ENCODE measurements at places on chromosomes 13 and 19.

GRCh38 chr19:30629086-30629485 lies 256.9 kb downstream of the ZNF536 start:
- DNase-seq = no peak

DNA sequence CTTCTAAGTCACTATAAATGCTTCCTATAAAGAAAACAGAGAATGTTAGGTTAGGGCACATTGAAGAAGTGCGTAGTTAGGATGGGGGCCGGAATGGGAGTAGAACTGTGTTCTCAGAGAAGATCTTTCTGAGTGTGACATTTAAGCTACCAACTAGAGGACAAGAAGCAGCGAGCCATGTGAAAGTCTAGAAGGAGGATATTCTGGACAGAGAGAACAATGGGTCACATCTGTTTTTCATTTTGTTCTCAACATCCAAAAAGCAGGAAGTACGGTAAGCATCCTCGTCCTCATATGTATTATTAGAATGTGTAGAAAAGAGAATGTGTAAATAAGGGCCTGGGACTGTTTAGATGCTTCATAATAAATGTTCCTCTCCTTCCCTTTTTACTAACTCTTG lies 44.5 kb upstream of the PARP4 start:
- no peak for DNase-seq

DNA sequence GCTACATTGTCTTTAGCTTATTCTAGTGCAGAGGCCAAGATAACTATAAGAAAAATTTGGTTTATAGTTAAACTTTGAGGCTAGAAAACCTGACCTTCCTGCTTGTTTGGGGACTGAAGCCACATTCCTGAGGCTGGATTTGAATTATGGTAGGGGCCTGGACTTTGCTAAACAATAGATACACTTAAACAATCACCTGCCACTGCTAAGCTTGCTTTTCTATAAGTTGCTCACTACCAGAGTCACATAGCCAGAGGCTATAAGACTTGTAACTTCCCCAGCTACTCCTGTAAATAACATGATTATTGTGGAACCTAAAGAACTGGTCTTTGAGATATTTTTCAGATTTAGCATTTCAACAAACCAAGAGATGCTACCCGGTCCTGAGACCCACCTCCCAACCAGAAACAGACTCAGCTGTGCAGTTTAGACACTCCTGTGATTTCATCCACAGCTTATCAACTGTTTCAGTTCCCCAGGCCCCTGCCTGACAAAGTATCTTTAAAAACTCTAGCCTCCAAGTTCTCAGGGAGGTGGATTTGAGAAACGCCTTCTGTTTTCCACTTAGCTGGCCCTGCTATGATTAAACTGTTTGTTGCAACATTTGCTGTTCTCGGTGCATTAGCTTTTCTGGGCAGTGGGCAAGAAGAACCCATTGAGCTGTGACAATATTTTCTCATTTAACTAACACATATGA lies 77.7 kb downstream of the MIPEP start:
- DNase-seq = no peak

GRCh38 chr19:45483033-45483432 lies 13.8 kb downstream of the RTN2 start:
- DNase-seq = no peak

- no peak for DNase-seq
These were observed 43.3 kb downstream of the CAPN12 start for GRCh38 chr19:38700902-38701454.

GRCh38 chr13:63546524-63546923 lies 2130.9 kb upstream of the PCDH20 start:
- no peak for DNase-seq

GRCh38 chr19:15464394-15465385 lies at the start of gene RASAL3:
Gene RASAL3, minus strand, starts transcription at chr19:15464544. Its CDS starts 186 bp downstream, at chr19:15464358.
- no peak for DNase-seq

DNA sequence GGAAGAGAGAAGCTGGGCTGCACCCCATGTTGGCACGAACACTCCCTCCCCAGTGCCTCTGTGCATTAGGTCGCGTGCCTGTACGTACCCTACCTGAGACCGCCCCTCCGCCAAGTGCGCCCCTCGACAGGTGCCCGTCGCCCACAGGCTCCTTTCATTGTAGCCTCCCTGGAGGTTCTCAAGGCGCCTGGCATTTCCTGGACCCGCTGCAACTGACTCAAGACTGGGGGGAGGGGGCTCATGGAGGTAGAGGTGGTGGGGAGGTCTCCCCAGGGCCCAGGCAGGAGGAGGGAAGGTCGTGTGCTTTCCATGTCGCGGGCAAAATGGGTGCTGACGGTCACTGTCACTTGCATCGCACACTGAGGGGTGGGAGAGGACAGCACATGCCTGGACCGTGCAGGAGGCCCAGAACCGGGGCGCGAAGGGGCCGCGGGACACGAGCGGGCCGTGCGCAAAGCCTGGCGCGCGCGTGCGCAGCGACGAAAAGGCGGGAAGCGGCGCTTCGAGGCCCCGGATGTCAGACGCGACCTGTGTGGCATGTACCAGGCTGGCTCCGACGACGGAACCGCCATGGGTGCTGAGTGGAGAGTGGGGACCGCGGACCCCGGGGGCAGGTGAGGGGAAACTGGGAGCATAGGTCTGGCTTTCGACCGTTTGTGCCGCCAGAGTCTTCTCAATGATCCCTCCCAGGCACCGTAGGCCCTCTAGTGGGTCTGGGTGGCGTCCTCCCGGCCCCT lies 16.5 kb downstream of the NFIX start:
- DNase-seq = no peak

DNA sequence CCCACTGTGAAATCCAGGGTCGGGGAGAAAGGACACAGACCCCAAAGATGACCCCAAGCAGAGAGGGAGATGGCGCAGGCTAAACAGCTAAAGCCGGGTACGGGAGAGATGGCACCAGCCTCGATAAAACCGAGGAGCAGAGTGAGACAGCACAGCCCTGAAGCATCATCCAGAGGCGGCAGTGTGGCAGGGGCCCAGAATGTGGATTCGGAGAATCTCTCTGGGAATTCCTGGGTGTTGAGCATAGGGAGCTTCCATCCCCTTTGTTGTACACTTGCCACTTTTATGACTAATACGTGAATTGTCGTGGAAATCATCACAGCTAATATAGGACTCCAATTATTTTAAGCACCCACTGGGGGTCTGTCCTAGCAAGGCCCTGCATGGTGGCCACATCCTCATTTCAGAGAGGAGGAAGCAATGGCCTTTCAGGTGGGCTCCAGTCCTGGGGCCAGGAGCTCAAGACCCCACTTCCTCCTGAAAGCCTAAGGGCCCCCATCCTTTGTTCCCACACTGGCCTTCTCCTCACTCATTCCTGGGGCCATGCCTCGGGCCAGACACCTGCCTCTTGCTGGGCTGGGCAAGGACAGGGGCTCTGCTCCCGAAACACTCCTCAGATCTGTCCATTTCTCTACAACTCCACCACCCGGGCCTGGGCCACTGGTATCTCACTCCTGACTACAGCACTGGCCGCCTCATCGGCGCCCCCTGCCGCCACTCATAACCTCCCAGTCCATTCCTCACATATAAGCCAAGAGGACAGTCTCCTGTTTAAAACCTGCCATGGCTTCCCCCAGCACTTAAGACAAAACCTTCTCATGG lies 29.3 kb upstream of the ATP1A3 start:
- DNase-seq = no peak

DNA sequence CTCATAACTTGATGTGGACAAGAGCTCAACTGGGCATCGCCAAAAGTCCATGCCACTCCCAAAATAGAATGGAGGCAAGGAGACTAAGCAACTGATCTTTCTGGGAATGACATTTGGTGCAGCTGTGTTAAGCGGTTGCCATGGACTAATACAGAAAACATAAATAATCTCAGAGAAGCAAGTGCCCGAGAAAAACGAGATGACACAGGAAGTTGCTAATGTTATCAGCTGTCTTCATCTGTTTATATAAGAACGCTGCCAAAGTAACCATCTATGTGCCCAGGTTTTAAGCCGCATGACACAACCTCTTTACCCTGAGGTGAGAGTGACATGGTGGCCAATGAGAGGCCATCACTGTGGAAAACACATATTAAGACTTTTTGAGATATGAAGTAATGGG lies 54.9 kb upstream of the SACS start:
- no peak for DNase-seq

DNA sequence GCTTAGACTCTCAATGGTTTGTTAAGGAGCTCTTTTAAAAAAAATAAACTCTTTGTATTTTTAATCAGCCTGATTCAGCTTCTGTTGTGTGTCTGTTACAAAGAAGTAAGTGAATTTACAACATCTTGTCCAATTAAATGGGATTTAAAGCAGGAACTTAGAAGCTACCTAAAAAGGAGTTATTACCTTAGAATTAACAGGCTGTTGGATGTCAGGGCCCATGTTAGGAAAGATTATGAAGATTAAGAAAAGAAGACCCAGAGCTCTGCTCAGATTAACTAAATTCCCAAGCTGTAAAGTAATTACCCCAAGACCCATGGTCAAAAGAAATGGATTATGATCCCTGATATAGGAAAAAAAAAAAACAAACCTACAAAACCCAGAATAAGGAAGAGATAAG lies 44.1 kb upstream of the ZNF780A start:
- no peak for DNase-seq

- DNase-seq = no peak
These were observed 11.5 kb downstream of the FFAR2 start for GRCh38 chr19:35459414-35460082.

- DNase-seq = no peak
These were observed 45.2 kb downstream of the GARRE1 start for GRCh38 chr19:34299576-34299975.

DNA sequence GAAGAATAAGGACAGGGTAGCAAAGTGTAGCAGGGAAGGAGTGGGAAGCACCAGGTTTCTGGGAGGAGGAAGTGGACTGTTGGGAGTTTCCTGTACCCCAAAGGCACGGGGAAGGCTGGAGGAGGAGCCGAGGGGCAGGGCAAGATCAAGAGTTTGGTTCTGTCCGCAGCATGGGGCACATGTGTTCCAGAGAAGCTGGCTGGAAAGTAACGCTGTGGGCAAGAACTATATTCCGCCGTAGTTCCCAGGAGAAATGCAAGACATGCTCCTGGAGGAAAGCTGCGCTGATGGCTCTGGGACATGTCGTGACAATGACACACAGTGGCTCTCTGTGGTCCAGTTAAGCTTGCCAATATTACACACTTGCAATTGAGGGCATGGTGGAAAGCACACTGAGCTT lies 51.7 kb upstream of the KPNA3 start:
- no peak for DNase-seq

DNA sequence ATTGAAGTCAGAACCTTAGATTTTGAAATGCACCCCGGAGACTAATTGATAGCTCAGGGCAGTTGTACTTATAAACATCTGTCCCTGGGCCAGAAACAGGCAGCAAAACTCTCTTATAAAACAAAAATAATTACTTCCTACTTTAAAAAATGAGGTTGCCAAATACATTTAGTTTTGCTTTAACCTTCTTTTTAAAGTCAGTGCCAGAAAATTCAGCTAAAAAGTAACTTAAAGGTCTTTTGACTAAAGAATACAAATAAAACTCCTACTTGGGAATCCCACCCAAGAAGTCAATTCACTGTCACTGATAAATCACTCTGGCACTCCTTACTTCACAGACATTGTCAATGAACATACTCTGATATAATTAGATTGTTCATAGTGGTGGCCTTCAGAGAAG lies 60.7 kb downstream of the DOCK9 start:
- no peak for DNase-seq

GRCh38 chr13:92719868-92720267 lies 506.7 kb upstream of the GPC6 start:
- DNase-seq = no peak

- no peak for DNase-seq
These were observed 318.3 kb downstream of the FOXO1 start for GRCh38 chr13:40348096-40348679.

DNA sequence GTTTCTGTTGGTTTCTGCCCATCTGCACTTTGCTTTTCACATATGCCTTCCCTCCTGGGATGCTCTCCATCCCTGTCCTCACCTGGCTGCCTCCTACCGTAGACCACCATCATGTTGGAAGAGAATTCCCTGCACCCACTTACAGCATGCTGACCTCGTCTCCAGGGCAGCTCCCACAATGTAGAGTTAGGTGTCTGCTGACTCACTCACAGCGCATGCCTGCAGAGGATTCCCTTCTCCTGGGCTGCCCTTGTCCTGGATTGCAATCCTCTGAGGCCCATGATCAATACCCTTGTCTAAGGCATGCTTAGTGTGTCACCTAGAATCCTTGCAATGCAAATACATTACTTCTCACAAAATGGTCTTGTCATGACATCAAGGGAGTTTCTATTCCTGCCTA lies 43.6 kb downstream of the STOML3 start:
- no peak for DNase-seq

- no peak for DNase-seq
These were observed 2.3 kb upstream of the PSPN start for GRCh38 chr19:6378041-6378440.

DNA sequence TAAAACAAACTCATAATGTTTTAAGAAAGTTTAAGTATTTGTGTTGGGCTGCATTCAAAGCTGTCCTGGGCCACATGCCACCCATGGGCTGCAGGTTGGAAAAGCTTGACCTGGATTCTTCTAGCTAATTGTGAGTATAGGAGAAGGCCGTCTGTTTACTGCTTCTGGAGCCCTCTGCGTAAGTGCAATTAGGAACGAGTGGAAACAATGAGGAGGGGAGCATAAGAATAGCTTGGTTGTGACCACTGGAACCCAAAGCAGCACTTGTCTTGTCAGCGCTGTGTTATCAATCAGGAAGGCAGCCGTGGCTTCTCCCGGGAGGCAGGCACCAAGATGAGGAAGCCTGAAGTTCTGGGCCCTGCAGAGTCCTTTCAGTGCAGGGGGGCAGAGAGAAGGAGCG lies 110.4 kb upstream of the MBNL2 start:
- no peak for DNase-seq

GRCh38 chr19:10214784-10215183 lies 16.3 kb downstream of the S1PR2 start:
- no peak for DNase-seq

DNA sequence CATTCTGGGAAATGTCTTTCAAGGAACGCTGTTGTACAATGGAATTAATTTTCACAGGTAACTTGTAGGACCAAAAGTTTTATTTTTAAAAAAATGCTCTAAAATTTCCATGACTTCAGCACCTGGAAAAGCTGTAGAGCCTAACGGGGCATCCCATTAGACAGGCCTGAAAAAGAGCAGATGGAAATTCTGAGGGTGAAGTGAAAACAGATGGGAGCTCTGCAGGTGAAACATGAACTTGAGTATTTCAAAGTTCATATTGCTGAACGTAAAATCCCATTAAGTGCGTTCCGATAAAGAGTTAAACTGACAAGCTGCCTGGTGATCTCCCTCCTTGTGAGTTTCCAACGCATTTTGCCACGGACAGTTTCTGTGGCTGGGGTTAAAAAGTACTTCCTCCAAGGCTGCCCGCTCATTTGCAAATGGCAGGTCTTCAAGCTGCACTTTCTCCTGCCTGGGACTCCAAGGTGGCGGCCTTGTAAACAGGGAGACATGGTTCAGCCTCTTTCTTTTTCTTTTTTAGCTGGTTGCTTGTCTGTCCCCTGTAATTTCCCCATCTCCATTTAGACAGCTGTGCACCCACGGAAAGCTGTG lies 450.4 kb downstream of the FGF9 start:
- DNase-seq = no peak

GRCh38 chr13:60158321-60158801 lies 5.4 kb downstream of the DIAPH3 start:
- no peak for DNase-seq

GRCh38 chr19:30136611-30137195 lies 194.7 kb downstream of the URI1 start:
- DNase-seq = no peak

GRCh38 chr13:111658145-111659100 lies 338.0 kb downstream of the TEX29 start:
- no peak for DNase-seq
